ENCODE measurements at places on chromosomes 6 and 20. TPM values are rescaled to one million over a fixed set of nuclear protein-coding genes. Genes with fewer than 3 reads are reported as not detected.

MAS1 gene
- not detected for total RNA-seq

GSTA4 gene
- 5.3 TPM for total RNA-seq

PPP1R16B gene
- total RNA-seq, result not detected

GTF3C6 gene
- 96.8 TPM for total RNA-seq

EPB41L1 gene
- total RNA-seq, result 6.7 TPM

DEFB127 gene
- total RNA-seq, result not detected

ZSWIM1 gene
- 10.3 TPM for total RNA-seq

FRK gene
- total RNA-seq, result 0.82 TPM

HRH3 gene
- not detected for total RNA-seq

UBE3D gene
- 5.5 TPM for total RNA-seq

Data from MCF 10A (cell line).